ENCODE measurements at places on chromosomes 11 and 22.

- no peak for DNase-seq
These were observed 889.7 kb upstream of the API5 start for GRCh38 chr11:42422090-42422489.

- DNase-seq: no peak
These were observed 11.7 kb downstream of the CXCR5 start for GRCh38 chr11:118895093-118896039.

- DNase-seq: no peak
These were observed 20.8 kb downstream of the TREH start for GRCh38 chr11:118658429-118659313.

- no peak for DNase-seq
These were observed 20.0 kb downstream of the CALCB start for GRCh38 chr11:15093432-15093831.

GRCh38 chr22:23127055-23127756 is 14.6 kb downstream of the RSPH14 start:
- no peak for DNase-seq

DNA sequence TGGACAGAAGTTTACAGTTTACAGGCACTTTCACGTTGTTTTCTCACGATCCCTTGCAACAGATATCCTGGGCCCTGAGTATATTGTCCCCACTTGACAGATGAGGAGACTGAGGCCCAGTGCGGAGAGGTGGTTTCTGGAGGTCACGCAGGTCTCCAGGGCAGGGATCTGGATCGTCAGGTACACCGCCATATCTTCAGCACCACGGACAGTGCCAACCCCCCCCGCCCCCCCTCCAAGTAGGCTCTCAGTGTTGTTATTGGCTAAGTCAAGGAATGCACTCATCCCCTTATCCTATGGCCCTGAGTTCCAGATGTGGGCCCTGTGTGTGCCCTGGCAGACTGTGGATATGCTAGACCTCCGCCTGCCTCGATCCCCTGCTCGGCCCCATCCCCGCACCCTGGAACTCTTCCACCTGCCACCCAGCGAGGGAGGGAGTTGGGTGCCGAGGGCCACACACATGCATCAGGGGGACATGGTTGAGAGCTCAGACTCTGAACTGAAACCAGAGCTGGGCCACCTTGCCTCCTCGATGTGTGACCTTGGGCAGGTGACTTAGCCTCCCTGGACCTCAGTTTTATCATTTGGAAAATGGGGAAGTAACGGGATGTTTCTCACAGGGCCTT is 37.5 kb downstream of the MPPED1 start:
- DNase-seq: no peak

- no peak for DNase-seq
These were observed 44.5 kb downstream of the RAB6A start for GRCh38 chr11:73716153-73717056.

DNA sequence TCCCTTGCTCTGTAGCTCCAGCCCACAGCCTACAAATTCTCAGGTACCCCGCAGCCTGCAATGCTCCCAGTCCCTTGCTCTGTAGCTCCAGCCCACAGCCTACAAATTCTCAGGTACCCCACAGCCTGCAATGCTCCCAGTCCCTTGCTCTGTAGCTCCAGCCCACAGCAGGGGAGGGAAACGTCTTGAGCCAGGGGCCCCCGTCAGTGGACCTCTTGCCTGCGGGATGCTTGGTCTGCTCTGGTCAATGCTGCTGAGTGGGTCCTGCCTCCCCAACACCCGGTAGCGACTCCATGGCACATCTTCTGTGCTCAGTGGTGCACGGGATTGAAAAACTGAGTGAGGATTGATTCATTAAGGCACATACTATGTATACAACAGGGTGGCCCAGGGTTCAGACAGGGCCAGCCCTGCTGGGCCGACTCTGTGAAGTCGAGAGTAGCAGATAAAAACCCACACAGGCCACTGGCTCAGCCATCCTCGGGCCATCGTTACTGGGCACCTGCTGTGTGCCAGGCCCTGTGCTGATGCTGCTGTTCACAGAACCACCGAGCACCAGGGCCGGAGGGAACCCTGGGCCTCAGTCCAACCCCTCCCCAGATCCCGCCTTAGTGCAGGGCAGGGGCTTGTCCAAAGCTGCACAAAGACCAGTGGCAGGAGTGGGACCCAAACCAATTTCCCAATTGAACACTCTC is 69.7 kb downstream of the MYO7A start:
- no peak for DNase-seq

DNA sequence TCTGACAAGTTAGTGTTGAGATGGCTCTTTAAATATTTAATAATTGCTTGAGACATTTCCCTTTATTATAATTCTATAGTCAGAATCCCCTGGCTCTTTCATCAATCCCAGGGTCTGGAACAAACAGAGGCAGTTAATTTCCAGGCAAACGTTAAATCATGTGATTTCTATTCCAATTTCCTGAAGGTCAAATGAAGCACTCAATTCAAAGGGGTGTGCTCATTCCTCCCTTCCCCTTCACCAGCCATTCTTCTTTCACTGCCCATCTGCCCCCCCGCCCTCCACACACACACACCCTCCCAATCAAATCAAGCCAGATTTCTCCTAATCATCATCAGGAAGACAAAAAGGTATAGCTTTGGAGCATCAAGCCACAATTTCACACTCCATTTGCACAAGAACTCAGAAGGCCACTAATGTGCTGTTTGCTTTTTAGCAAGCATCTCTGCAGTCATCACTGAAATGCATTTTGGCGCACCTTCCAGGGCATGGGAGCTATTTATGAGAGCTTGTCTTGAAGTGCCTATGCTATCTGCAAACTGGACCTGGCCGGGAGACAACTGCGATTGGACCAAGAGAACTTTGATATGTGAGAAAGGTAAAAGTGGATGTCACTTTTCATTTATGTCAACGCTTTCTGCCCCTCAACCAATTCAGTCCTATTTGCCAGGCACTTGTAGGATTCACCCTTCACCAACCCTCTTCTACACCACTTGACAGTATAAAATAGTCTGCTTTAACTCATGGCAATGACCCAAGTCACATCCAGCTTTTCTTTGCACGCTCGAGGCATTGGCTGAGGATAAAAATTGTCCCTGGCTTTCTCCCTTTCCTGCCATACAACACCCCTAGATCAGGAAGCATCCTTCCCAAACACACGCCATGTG is 315.1 kb upstream of the API5 start:
- DNase-seq: no peak

GRCh38 chr11:78156127-78156844 is 16.9 kb upstream of the ALG8 start:
- no peak for DNase-seq

- no peak for DNase-seq
These were observed 235.3 kb downstream of the CTTN start for GRCh38 chr11:70633610-70634009.

DNA sequence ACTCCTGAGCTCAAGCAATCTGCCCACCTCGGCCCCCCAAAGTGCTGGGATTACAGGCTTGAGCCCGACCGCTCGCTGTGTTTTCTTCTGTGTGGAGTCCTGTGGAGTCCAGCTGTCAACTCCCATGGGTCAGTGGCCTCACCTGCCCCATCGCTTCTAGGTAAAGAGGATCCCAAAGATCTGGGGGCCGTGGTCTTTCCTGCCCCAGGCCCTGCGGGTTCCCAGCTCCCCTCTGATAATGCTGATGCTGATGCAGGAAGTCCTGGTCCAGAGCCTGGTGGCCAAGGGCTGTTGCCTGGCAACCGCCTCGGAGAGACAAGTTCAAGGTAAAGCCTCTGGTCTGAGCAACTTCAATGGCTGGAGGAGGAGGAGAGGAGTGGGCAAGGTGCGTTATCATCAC is 9.6 kb downstream of the SSTR3 start:
- no peak for DNase-seq
